ENCODE measurements at places on chromosomes 7 and 10.

DNA sequence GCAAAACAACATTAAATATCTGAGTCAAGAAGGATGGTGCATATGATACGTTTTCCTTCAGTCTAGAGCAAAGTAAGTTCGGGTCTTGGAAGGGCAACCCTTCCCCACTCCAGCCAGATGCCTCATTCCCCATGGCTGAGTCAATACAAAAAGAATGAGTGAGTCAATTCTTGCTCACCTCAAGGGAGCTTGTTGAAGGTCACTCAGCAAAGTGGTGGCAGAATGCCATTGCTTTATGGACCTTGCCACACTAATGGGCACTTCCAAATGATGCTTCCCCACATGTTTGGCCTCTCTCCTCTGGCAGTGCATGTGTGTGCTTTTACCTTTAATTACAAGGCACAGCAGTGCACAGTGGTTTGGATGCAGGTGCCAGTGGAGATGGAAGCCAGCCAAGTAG, 296.5 kb downstream of the SORCS3 start:
- DNase-seq, result no peak

GRCh38 chr10:4217653-4218052, 432.6 kb upstream of the KLF6 start:
- DNase-seq, result no peak

DNA sequence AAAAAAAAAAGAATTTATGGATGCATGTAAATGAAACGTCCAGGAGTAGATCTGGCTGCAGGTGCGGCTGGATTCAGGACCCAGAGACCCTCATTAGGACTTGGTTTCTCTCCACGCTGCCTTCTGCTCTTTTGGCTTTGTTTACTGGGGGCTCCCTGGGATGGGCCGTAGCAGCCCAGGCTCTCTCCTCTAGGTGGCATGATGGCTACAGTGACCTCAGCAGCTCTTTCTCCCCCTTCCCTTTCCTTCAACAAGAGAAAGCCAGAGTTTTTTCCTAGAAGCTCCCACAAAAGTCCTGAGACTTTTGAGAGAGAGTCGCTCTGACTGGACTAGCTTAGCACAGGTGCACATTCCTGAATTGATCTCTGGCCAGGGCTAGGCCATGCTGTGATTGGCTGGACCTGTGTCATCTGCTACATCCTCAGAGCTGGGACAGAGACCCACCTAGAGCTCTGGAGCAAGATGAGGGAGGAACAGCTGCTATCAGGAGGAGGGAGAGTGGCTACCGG, 67.8 kb upstream of the PDCD4 start:
- DNase-seq, result no peak

- DNase-seq, result no peak
Measured at GRCh38 chr10:69772933-69773704, 28.6 kb upstream of the COL13A1 start.

GRCh38 chr10:110408203-110408871, 89.4 kb upstream of the DUSP5 start:
- DNase-seq, result no peak

GRCh38 chr7:117132321-117133120, 179.2 kb downstream of the ST7 start:
- no peak for DNase-seq

DNA sequence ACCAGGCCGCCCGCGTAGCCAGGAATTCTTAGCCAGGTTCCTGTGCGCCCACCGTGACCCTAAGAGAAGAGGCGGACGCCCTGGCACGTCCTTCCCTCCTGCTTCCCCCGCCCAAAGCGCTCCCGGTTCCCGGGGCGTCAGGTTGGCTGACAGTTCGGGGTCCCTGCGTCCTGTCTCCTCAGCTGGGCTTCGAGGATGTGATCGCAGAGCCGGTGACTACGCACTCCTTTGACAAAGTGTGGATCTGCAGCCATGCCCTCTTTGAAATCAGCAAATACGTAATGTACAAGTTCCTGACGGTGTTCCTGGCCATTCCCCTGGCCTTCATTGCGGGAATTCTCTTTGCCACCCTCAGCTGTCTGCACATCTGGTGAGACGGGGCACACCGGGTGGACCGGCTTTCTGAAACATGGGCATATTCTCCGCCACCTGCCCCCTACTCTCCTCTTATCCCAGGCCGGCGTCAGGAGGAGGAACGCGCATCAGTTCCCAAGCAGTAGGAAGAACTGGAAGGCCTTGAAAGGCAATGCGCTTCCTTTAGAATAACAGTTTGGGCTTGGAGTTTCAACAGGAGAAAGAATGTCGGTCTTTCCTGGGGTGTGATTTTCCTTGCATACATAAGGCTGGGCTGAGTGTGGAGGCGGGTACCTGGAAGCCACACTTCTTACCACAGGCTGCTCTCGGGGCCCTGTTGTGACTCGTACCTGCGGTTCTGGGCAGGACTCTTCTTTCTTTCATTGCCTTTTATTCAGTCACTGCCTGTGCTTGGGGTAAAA, 728 bp downstream of the CAV2 start:
- no peak for DNase-seq

GRCh38 chr10:132112611-132113010, 46.9 kb downstream of the JAKMIP3 start:
- DNase-seq, result no peak

- no peak for DNase-seq
Measured at GRCh38 chr7:40986351-40986873, 716.5 kb downstream of the INHBA start.

GRCh38 chr10:123394382-123394781, 240.2 kb downstream of the BUB3 start:
- no peak for DNase-seq

Data from activated CD4-positive, CD25-positive, alpha-beta regulatory T cell treated with anti-CD3 and anti-CD28 coated beads, Interleukin-2, amount 50 U/mL, for 16 hours (primary cell).